Stromal cell of bone marrow (primary cell): ENCODE measurements at places on chromosomes 3 and 15.

GRCh38 chr3:159914426-159914825 lies 74.2 kb upstream of the IL12A start:
- no peak for DNase-seq

GRCh38 chr15:60916679-60917460 lies 312.2 kb downstream of the RORA start:
- peak; percentile 78 for DNase-seq

GRCh38 chr3:98246142-98246541 lies 17.9 kb upstream of the OR5H6 start:
- no peak for DNase-seq

DNA sequence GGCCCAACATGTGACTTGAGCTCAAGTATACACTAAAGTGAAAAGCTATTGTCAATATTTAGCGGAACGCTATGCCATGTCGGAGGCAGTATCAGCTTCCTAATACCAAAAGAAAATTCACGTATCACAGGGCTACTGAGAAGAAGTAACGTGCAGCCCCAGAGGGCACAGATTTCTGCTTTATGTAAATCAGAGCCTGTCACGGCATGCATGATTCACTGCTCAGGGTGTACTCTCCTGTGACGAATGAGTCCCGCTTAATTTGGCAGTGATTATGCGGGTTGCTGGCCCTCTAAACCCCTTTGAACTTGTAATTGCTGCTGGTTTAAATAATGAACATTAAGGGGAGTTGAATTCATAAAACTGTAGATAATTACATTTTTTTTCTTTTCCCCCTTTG lies 85.3 kb downstream of the MEIS2 start:
- DNase-seq: no peak

- DNase-seq: no peak
These were observed 619.1 kb upstream of the BCHE start for GRCh38 chr3:166456286-166456685.

GRCh38 chr3:30649572-30650318 lies 43.3 kb downstream of the TGFBR2 start:
- no peak for DNase-seq

DNA sequence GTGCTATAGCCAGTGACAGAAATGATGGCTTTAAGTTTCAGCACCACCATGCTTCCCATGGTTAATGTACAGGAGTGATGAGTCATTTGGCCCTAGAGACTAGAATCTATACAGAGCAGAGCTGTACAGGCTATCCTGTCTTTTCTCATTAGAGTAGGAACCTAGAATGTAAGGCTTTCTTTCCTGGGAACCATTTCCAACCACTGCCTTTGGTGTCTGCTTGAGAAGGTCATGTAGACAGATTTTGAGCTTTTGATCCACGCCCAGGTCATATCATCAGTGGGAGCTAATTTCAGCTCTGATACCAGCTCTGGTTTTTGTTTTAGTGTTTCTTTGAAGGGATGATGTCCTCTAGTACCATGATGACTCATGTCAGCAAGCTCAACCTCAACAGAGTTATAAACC lies 543.1 kb downstream of the NTRK3 start:
- no peak for DNase-seq

DNA sequence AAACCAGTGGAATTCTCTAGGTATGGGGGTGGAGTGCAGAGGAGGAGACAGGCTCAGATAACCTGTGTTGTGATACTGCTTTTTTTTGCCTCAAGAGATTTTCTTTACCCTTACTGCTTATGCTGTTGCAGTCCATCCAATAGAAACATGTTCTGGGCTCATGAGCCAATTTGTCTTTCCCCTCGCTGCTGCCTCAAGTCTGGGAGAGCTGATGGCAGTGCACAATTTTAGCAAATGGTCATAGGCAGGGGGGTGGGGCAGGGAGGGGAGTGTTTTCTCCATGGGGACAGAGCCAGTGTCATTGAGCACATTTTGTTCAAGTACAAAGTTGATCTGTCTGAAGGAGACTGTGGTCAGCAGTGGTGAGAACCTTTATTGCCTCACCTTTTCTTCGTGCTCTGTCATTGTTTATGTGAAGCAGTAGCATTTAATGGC lies 134.9 kb downstream of the MBNL1 start:
- no peak for DNase-seq

GRCh38 chr15:49875392-49875791 lies 243.6 kb downstream of the ATP8B4 start:
- DNase-seq: no peak
